ENCODE measurements at places on chromosomes 3 and 15.

DNA sequence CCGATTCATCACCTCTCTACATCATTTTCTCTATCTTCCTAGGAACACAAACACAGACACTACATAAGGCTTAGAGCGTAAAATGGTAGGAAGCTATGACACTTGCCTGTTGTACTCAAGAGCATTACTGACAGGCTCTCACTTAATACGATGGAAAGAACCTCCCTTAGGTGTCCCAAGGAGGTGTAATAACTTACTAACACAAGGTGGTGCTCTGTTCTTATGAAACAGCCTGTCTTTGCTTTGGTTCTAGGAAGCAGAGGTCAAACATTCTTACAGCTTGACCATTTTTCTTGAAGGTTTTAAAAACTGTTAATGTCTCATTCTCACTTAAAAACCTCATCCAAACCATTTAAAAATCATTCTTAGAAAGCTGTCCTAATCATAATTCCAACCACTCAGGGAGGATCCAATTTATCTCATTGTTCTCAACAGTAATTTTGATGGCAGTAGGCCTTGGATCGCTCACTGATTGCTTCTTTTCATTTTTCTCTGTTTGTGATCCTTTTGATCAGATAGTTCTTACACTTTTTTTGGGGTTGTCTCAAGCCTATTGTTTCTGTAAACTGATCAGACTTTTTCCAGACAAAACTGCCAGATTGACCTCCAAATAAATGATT, 317.8 kb upstream of the AGTR1 start:
- DNase-seq, result peak; percentile 7

DNA sequence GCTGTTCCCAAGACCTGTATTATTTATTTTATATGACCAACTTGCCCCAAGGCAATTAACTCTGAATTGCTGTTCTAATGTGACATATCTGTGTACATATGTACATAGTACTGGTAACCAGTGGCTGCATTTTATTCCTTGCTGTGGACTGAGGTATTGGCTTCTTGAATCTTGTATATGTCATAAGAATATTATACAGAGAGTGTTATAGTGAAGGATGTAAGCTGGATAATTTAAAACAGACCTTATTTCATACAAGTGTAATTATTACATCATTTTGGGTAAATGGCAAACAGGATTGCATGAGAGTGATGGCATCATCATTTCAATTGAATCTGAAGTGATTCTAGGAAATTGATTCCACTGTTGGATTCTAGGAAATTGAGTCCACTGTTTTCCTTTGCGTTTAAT, 32.9 kb downstream of the B3GALNT1 start:
- DNase-seq, result no peak

GRCh38 chr3:50890688-50891344, 216.1 kb downstream of the DOCK3 start:
- no peak for DNase-seq

- no peak for DNase-seq
Measured at GRCh38 chr15:83111149-83111548, 3.7 kb downstream of the TM6SF1 start.

GRCh38 chr15:91711384-91712033, 142.0 kb upstream of the SLCO3A1 start:
- no peak for DNase-seq

DNA sequence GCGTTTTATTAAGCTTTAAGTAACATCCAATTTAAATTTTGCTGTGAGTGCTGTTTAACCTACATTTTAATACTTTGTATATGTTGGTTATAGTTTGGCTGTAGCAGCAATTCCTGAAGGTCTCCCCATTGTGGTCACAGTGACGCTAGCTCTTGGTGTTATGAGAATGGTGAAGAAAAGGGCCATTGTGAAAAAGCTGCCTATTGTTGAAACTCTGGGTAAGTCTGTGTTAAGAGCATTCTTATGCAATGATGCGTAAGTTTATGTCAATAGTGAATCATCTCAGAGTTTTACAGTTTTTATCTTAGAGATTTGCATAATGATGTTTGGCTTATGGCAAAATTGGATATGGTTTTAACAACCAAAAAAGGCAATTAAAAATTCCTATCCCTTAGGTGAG, 62.7 kb downstream of the ASTE1 start:
- peak; percentile 72 for DNase-seq

DNA sequence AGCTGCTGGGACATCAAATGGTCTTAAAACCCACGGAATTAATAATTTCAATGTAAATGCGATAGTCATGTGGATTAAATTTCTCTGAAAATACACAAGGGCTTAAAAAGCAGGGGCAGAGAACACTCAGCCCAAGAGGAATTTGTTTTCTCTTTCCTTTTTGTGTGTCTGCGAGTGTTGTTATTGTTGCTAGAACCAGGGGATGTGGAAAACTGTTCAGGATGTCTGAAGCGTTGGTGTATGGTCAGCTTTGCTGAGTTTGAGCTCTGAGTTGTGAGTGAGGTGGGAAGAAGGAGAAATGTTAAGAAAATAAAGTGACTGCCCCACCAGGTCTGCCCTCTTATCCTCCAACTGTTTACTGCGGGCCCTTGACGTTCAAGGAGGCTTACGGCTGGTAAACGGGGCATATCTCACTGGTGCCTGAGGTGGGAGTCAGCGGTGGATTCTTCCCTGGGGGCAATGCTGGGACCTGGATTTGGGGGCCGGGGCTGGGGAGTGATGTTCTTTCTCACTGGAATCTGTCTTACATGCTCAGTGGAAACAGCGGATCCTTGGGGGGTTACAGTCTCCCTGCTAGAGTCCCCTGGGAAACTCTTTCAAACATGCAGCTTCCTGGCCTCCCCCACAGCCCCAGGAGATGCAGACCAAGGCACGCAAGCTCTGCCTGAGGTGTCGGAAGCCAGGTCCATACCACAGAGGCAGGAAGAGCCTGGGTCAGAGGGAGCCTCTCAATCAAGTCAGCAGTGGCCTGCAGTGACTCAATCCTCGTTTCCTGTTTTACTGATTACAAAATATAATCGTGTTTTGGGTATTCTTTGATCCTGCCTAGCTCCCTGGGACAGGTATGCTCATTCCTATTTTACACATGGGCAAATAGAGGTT, 41.8 kb downstream of the ITGA11 start:
- no peak for DNase-seq

GRCh38 chr3:161559177-161559998, 62.8 kb downstream of the OTOL1 start:
- DNase-seq, result peak; percentile 59

- DNase-seq, result peak; percentile 48
Measured at GRCh38 chr3:39108200-39108710, 775 bp downstream of the TTC21A start.

DNA sequence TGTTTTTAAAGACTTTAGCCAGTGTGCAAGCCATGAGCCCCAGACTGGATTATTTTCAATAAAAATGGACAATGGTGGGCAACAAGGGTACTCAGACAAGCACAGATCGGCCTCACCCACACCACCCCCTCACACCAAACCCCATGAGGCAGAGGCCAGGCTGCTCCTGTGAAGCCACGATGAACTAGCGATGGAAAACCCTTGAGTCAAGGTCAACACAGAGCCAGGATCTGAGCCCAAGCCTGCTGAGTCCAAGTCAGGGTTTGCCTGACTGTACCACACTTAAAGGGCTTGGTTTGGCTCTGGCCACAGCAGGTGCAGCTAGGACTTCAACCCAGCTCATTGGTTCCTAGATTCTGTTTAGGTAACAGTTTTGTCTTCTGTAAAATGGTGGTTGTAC, 131.5 kb upstream of the SLC2A2 start:
- DNase-seq, result peak; percentile 24

- no peak for DNase-seq
Measured at GRCh38 chr3:189467451-189467850, 163.7 kb upstream of the TP63 start.

DNA sequence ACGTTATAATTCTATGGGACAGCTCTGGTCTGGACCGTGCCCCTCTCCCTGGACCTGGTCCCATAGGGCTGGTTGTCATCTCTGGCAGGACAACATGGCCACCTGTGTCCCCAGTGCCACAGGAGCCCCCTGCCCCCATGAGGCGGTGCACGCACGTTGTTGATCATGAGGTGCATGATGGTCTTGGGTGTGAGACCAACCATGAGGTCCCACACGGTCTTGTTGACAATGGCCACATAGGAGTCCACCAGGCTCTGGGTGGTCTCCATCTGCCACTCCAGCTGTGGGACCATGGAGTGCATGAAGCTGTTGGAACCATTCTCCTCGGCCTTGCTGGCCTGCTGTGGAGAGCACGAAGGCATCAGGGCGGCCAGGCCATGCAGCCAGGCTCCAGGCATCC, 19.7 kb downstream of the GOLGA6D start:
- no peak for DNase-seq

GRCh38 chr15:64875641-64876223, 34.0 kb downstream of the PLEKHO2 start:
- no peak for DNase-seq

DNA sequence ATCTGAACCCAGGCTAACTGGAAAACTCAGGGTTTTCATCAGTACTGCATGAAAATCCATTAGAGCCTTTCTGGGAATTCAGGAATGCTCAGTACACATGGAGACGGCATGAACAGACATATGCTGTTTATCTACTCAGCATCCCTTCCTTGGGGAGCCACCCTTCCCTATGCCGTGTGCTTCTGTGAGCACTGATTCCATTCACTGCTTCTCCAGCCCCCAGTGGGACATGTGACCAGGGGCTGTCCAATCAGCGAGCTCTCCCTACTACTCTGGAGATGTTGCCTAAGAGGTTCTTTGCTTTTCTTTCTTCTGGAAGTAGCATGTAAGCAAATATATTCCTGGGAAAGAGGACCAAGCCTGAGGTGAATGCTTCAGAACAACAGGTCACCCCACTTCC, 5.6 kb upstream of the PCOLCE2 start:
- DNase-seq, result no peak

- no peak for DNase-seq
Measured at GRCh38 chr3:140344601-140345205, 333.2 kb upstream of the TRIM42 start.

GRCh38 chr3:30681649-30682211, 75.3 kb downstream of the TGFBR2 start:
- peak; percentile 61 for DNase-seq

DNA sequence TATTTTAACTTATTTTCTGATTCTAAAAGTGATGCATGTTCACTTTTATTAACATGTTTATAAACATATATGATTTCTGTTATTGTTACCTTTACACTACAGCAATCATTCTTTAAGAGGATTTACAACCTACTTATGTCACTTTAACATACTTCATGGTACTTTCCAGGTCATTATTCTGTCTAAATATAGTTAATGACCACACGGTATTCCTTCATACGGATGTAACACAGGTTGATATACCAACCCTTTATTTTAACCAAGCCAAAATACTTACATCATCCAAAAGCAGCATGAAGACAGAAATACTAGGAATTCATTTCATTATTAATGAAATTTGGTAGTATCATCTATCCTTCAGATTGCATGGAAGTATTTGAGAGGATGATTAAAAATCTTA, 18.6 kb downstream of the PIK3R4 start:
- DNase-seq, result no peak

DNA sequence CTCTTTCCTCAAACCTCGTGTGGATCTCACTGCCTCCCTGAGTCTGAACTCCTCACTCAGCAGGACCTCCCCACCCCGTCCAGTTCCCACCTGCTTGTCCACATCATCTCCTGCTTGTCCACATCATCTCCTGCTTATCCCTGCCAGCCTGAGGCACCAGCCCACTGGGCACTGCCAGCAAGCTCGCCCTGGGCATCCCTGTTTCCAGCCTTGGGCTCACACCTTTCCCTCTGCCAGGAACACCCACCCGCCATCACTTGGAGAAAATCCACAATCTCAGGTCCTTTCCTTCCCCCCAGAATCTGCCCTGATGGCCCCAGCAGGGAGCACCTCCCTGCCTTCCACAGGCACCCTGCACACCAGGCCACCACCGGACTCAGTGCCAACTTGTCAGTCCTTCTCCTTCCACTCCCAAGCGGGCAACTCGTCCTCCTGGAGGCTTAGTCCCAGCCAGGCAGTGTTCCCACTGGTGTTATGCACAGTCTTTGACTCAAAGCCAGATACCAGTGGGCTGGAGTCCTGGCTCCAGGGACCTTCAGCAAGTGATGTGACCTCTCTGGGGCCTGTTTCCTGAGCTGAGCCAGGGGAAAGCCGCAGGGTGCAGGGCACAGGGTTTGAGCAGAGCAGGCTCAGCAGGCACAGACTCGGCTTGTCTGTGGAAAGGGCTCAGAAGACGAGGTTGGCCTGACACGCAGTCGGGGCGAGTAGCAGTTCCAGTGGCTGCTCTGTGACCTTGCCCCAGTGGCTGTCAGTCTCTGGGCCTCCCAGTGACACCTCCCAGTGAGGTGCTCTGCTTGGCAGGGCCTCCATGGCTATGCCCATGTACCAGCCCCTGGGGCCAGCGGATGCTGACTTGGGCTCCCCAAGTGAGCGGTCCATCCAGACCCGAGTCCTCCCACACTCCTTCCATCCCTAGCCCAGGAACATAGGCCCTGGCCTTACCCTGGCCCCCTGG, 9.5 kb upstream of the MESP2 start:
- DNase-seq, result no peak

DNA sequence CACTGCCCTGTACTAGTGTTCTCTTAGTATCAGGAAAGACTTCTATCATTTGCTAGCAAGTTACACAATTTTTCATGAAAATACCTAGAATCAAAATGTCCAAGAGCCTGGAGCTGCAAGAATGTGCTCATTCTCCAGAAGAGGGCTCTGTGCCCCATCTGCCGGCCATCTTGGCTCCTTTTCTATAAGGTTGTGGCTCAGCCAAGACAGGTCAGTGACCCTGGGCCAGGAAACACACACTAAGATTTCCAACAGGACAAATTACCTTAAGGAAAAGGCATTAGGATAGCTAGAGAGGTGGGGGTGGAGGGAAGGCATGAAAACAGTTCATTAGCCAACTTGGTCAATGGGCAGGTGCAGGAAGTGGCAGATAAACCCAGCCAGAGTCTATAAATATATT, 20.7 kb downstream of the TIMP4 start:
- no peak for DNase-seq

DNA sequence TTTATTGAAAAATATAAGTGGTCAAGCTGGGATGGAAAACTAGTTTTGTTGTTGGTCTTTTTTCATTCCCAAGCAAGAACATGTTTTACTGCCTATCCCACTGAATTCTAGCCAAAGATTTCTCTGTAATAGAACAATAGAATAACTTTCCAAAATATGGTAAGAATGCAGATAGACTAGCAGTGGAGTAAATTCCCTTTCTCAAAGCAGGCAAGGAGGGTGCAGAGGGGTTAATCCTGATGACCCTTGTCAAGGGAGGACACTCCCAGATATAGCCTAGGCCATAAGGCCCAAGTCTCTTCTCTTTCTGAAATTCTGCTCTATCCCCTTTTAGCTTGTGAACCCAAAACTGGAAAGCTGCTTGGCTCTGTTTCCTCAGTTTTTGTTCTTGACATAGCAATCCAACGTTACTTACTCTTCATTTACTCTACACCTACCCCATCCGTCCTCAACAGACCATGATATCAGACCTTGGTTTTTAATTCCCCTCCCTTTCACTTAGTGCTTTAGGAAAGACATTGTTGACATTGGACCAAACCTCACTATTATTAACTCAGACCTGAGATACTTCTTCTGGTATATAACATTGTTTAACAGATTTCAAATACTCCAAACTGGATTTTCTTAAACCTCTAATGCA, 453.6 kb upstream of the THBS1 start:
- no peak for DNase-seq

GRCh38 chr3:97896547-97896946, 74.7 kb downstream of the CRYBG3 start:
- DNase-seq, result no peak

GRCh38 chr3:143060906-143061305, 58.7 kb upstream of the CHST2 start:
- no peak for DNase-seq

- no peak for DNase-seq
Measured at GRCh38 chr3:55174747-55175146, 246.9 kb upstream of the LRTM1 start.

- DNase-seq, result no peak
Measured at GRCh38 chr3:82506204-82506603, 744.8 kb upstream of the GBE1 start.

- no peak for DNase-seq
Measured at GRCh38 chr3:988785-989184, 104.0 kb upstream of the CNTN6 start.

All from globus pallidus (tissue), 1 donor.